ENCODE measurements at places on chromosomes 4 and X.

DNA sequence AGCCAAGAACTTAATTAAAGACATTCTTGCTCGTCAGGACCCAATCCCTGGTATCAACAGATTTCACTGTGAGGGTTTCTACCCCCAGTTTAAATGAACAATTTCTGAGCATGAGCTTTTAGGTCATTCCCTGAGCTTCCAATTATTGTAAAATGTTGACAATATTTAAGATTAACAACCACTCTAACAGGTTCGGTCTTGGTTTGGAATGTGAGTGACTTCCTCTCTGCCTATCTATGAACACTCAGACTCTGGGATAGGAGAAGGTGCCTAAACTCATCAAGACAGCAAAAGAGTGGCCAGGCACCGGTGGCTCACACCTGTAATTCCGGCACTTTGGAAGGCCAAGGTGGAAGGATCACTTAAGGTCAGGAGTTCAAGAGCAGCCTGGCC, 82.9 kb upstream of the TMEM150C start:
- DNase-seq: no peak

DNA sequence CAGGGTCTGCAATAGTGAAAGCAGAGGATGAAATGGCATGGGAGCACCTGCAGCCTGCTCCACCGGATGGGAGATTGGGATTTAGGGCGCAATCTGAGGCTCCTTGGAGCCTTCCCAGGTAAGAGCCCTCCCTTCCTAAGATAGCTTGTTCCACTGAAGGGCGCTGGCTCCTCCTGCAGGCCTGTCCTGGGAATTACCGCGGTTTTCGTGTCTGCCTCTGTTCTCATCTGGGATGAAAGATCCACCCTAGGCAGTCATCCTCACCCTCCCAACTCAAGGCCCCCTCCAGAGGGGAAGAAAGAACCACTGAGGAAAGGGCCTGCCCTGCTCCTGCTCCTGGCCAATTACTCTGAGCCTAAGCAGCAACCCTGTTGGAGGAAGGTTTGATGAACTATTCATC, 547.5 kb downstream of the SMARCA1 start:
- no peak for DNase-seq

- no peak for DNase-seq
These were observed 305.4 kb downstream of the IDS start for GRCh38 chrX:149199734-149200133.

DNA sequence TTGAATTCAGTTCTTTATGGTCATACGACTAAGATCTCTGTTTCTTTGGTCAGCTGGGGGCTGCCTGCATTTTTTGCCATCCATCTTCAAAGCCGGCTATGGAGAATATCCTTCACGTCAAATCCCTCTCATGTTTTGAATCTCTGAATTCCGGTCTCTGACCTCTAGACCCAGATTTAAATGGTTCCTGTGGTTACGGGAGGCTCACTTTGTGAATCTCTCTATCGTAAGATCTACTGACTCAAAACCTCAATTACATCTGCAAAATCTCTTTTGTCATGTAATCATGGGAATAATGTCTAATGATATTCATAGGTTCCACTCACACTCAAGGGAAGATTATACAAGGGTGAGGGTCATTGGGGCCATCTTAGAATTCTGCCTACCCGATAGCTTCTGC, 5.7 kb upstream of the MPC1L start:
- no peak for DNase-seq

- peak; percentile 80 for DNase-seq
These were observed 57.4 kb downstream of the TSC22D3 start for GRCh38 chrX:107718156-107718621.

DNA sequence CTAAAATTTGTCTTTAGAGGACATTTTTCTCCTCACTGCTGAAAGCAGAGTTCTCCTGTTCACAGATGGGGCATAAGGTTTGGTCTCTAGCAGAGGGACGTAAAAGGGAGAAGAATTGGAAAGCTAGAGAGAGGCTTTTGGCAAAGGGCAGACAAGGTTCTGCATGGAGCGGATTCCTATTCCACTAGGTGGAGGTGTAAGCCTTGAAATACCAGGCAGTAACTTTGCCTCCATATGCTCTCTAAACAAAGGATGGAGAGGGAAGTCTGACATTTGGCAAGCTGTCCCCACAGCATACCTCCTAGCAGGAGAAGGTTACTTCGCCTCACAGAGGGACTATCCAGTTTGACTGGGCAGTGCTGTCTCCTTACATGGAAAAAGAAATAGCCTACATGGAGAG, 174.7 kb downstream of the DACH2 start:
- DNase-seq: no peak

DNA sequence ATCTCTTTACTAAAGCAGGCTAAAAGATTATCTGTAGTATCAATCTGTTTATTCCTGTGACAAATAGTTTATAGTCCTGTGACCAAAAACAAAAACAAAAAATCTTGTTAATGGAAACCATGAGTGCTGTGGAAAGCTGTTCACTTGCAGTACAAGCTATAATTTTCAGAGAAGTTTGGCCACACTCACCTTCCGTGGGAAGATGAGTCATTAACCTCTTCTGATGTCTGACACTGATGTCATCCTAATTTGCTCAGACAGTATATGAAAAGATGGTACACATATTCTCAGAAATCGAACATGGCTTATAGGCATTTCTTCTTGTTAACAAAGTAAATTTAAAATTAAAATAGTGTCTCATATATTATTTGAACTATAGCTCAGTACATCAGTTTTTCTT, 19.9 kb upstream of the ENPP6 start:
- peak; percentile 45 for DNase-seq

DNA sequence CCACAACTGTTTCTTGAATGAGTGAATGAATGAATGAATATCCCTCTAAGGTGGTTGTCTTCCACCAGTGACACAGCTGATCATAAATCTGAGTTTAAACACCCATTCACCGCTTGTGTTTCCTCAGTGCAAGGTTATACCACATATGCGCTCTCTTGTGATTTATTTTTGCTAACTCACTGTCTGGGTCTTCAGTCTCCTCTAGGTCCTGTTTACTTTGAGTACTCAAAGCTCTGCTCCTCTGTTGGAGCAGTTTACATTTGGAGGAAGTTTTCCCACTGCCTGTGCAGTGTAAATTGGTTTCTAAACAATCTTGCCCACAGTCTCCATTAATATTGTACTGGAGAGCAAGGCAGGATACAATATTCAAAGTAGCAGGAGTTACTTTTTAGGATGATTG, 212.6 kb upstream of the JADE1 start:
- no peak for DNase-seq

DNA sequence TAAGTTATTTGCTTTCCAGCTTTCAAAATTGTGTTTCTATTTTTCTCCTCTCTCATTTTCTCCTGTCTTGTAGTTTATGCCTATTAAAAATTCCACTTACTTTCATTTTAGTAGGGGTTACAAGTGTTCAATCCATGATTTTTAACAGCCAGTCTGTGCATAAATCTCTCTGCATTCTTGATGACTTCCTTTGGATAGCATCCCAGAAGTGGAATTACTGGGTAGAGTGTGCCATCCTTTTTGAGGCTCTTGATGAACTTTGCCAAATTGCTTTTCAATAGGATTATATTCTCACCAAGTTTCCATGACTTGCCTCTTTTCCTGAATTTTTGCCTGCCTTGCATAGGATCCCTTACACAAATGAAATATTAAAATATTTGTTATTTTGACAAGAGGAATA, 58.5 kb downstream of the DIPK2B start:
- DNase-seq: no peak

GRCh38 chr4:1447676-1448588, 41.7 kb upstream of the NKX1-1 start:
- no peak for DNase-seq

DNA sequence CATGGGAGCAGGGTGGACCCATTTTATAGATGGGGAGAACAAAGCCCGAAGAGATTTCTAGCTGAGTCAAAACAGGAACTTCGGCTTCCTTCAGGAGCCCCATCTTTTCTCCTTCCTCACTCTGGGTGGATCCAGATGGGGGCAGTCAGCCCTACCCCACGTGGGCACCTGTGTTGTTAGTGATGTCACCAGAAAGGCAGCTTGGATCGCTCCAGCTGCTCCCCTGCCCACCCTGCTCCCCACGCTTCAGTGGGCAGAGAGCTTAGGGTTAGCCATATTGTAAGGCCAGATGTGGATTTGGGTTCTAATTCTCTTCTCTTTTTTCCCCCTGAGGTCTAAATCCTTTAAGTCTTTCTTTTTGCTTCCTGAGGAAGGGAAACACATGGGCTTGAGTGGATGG, 132.3 kb upstream of the PJA1 start:
- DNase-seq: no peak

DNA sequence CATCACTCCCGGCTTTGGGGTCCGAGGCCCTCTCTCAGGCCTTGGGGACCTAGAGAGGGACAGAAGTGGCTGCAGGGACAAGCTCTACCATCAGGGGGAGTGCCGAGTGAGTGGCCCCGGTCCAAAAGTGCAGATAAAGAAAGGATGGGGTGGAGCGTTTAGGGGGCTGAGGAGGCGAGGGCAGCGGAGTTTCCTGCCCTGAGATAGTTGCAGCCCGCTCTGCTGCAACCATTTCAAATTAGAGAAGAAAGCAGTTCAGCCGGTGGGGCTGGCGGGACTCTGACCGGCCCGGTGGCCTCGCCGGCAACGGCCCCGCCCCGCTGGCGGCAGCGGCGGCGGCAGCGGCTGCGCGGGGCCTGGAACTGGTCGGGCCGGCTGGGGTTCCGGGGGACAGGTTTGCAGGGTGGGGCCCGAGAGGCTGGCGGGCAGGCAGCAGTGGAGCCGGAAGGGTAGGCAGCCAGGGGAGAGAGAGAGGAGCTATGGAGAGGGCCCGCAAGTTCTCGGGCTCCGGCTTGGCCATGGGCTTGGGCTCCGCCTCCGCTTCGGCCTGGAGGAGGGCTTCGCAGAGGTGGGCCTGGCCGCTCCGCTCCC, 7.6 kb downstream of the DLG3 start:
- DNase-seq: peak; percentile 66

DNA sequence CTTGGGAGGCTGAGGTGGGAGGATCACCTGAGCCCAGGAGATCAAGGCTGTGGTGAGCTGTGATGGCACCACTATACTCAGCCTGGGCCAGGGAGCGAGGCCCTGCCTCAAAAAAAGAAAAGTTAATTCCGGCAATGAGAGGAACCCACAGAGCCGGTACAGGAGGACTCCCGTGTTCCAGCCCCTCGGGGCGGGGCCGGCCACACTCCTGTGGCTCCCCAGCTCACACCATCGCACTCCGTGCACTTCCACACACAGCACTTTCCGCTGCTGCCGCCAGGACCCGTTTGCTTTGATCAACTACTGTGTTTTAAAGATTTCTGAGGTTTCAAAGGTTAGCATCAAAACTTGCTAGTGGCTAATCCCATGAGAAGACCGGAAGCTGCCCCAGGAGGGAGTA, 171.7 kb downstream of the AFAP1 start:
- DNase-seq: no peak

DNA sequence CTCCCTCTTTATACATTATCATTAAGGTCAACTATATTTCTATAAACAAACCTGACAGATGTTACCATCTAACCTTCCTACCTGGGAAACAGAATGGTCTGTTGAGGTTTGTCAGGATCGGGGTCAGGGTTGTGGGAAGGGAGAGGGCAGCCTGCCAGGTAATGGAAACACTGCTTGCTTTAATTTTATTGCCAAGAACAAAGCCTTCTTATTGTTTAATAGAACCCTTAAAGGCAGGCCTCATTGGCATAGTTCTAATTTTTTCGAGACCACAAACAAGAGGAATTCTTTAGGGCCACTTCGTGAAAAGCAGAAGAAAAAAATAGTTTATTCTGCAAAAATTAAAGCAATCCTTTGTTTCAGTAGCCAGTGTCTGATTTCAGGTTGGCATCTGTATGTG, 113.2 kb downstream of the MID1 start:
- no peak for DNase-seq

GRCh38 chrX:153903991-153904957, at the start of gene AVPR2:
TSS of gene AVPR2 (plus strand) at chrX:153904673. CDS start at chrX:153905146, 473 bp downstream.
- no peak for DNase-seq

DNA sequence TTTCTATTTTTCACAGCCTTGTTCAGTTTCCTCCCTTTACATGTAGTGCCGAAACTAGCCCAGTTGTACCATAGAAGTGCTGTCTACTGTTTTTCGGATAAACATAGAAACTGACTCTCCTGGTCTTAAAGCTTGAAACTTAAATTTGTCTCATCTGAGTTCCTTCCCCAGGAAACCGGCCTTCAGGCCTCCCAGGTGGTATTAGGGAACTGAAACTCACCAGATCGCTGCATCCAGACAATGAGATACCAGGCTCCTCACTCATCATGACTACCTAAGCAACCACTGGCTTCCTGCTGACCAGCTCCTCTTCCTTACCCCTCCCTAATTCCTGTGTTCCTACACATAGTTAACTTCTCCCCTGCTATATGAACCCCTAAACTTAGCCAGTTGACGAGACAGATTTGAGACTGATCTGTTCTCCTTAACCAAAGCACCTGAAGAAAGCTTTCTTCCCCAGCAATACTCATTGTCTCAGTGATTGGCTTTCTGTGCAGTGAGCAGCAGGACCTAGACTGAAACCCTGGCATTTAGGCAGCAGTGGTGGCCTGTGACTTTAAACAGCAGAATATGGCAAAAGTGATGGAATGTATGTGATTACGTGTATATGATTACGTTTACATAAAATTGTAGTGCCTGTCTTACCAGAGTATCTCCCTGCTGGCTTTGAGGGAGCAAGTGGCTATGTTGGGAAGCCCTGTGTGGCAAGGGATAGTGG, 959.1 kb upstream of the LCORL start:
- no peak for DNase-seq

DNA sequence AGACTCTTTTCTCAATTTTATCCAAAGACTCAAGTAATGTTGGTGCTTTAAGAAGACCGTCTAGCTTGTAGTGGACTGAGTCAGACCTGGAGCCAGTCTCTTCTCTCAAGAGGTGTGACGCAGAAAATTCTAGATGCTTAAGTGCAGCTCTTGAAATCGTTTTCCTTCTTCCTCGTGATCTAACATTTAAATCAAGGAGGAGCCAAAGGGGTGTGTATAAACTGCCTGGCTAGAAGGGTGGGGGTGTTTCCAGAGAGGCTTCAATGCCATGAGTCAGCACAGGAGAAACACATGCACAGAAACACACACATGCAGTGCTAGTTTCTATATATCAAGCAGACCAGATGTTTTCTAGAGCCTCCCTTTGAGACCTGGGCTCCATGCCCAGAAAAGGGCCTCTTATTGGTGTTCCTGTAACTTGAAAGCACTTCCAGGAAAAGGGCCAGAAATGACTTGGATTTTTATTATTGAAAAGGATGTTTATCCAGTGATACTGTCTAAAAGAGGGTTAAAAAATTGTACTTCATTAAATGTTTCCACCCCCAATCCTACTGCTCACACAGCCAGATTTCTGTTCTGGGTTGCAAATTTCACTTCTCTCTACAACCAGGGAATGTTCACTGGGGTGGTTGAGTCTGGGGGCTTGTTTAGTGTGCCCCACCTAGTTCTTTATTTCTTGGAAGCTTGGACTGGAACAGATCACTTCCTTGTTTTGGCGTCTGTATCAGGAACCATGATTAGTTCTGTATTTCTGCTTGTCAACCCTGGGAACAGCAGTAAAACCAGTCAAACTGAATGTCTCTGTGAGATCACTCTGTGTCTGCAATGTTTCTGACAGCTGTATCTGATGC, at the start of gene CLIC2:
Gene CLIC2, minus strand, starts transcription at position 129 of the 851 bp plus-strand sequence. CDS start 187 bp downstream, outside the sequence.
- no peak for DNase-seq

GRCh38 chr4:110624398-110624780, 1.5 kb upstream of the PITX2 start:
- DNase-seq: no peak

All from CD4-positive, alpha-beta T cell treated with Interleukin-6 for 4 hours (primary cell).